ENCODE measurements at places on chromosomes 4 and X.
A peak's percentile ranks its signal among the peaks of the same experiment; 100 is the strongest.

GRCh38 chr4:10013722-10014121 lies 7.6 kb downstream of the SLC2A9 start:
- DNase-seq, result peak; percentile 7

DNA sequence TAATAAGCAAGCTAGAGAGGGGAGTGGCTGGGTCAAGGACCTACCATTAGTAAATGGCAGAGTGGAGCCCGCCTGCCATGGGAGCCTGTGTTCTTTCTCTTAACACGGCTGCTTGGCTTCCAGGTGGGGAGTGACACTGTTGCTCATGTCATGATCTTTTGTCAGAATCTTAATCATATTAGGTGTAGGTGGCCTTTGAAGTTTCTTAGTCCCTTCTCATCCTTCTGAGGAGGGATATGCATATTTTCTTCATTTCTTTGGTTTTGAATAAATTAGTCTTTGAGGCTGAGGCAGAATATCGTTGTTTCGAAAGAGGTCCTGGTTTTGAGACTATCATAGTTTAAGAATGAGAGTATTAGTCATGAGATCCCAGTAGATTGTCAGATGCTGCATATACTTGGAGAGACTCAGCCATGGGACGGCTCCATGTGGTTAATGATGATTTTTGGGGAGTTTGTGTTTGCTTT lies 28.9 kb downstream of the SNX25 start:
- no peak for DNase-seq

- DNase-seq, result no peak
These were observed 94.3 kb downstream of the ANAPC10 start for GRCh38 chr4:145003675-145004074.

DNA sequence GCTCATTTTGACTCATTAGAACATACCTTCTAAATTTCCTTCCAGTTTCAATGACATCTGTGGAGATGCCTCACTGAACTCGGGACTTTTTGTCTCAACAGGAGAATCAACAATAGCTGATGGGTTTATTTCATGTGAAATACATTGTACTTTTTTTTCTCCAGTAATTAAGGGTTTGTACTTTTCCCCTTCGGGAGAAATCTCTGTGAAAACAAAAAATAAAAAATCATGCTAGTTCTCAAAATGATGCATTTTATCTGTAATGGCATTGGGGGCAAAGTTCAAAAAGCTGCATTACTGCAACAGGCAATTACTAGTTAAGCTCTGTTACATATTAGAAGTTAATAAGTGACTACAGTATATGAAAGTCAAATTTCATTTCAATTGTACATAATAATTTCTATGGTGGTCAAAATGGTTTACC lies 167.3 kb upstream of the SH3RF1 start:
- DNase-seq, result no peak

DNA sequence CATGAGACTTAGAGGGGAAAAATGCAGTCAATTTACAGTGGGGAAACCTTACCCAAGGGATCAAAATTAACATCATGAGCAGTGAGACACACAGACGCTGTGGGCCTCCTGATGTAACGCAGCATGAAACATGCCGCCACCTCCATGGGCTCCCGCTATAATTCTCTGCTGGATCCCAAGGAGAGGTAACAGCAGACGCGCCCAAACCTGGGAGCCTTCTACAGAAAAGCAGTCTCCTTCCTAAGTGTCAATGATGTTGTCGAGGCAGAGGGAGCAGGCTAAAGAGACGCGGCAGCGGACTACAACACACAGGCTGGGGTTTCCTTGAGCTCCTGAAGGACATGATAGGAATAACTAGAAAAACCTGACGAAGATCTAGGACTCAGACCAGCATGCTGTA lies 142.3 kb downstream of the AFAP1 start:
- no peak for DNase-seq

DNA sequence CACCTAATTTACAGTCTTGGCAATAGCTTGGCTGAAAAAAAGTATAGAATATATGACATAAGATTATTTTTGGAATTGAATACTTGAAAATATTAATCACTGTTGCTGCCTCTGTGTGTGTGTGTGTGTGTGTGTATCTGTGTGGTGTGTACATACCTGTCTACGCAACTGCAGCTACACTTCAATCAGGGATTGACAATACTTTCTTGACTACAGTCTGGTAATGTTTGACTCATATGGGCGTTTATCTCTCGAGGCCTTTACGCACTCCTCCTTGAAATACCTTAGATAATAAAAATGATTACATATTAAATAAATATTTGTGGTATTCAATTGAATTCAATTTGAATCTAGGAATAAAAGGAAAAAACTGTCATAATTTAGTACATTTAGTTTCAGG lies 565.2 kb downstream of the PCDH18 start:
- no peak for DNase-seq

DNA sequence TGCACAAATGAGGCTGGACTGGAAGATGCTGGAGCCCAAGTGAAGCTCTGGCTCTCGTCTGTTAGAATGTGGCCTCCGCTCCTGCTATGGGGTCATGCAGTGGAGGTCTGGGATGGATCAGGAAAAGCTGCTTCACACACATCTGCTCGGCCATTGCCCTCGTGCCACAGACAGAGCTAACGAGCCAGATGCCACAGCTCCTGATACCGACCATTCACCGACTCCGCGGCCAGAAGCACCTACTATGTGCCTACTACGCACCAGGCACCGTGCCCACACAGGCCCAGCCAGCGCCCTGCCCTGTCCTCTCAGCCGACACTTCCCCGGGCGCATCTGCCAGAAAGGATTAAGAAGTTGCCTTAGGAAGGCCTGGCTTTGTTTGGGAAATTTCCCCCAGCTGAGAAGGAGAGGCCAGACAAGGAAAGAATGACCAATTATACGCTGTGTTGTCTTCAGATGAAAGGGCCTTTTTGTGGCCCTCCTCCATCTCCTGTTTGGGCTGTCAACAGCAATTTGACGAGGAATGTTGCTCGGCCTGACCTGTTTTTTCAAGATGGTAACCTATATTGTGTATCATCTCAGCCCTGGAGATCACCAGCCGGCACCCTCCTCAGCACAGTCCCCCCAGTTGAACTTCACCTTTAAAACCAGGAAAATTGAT lies 34.3 kb downstream of the HMX1 start:
- DNase-seq, result no peak

DNA sequence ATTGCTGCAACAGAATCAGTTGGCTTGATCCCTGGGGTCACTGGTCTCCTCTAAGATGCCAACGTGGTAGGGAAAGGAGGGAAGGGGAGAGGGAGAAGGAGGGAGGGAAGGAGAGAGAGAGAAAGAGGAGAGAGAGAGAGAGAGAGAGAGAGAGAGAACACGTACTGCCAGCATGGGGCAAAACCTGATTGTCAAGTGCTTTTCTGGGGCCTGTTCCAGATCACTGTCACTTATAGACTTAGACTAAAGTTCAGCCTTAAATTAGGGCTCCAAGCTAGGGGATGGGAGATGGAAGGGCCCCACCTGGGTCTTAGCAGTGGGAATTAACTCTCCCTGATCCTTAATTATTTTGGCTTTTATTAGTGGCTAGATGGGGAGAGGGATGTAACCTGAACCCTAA lies 12.9 kb downstream of the SHROOM4 start:
- DNase-seq, result no peak

DNA sequence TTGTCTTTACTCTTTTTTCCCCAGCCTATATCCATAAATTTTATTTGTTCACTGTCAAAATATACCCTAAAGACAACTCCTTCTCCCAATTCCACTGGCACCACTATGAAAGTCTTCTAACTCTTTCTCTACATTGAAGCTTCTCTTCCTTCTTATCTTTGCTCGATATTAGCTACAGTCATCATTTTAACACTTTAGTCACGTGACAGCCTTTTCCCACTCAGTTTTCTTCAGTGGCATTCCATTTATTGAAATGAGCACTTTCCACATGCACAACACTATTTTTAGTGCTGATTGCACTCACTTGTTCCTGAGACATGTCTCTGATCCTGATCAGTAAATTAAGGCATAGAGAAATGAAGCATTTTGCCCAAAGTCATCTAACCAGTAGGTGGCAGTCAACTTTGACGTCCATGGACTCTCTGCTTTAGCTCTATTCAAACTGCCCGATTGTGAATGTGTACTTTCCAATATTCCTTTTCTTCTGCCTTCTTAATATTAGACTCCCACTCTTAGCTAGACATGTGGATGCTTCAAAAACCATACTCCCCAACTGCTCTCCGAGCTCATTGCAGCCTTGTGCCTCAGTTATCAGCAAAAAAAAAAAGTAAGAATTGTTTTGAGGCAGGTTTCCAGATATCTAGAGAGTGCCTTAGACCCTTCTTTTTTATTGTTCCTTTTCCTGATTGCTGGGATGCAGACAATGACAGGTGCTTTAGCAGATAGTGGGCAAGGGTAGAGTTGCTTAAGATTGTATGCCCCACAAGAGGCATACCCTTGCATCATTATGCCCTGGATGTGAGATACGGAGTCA lies 394.4 kb upstream of the ADGRL3 start:
- DNase-seq, result peak; percentile 5

All from DMS 273 treated with DMSO at 0.1 percent for 48 hours (cell line).